Fibroblast of upper back skin (primary cell): ENCODE measurements at places on chromosomes 2 and 18.
A peak's percentile ranks its signal among the peaks of the same experiment; 100 is the strongest.

- DNase-seq = no peak
Observed at GRCh38 chr18:28716338-28716737, 539.4 kb upstream of the CDH2 start.

DNA sequence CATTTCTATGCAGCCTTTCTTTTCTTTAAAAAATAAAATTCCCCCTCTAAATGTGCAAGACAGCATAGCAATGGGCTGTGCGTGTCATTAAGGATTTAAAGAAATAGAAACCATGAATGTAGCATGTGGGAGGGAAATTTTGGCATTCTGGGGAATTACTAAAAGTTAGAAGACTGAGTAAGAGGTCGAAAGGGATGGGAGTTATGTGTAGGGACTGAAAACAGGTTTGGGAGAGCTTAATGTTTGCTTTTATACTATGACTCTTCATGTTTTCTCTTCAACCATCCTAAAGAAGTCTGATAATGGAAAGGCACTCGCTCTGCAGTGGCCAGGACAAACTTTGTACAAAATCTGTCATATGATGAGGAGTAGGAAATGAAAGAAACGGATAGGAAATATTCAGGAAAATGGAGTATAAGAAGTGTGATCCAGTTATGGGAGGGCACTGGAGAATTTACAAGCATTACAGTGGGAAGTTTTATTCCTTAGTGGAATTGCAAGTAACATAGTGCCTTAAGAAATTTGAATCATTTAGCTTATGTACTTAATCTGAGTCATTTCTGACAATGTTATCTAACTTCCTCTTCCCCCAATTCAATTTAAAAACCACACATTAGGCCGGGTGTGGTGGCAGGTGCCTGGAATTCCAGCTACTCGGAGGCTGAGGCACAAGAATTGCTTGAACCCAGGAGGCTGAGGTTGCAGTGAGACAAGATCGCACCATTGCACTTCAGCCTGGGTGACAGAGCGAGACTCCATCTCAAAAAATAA, 20.6 kb downstream of the TMEM87B start:
- DNase-seq = no peak

GRCh38 chr18:68666381-68666780, 48.5 kb downstream of the TMX3 start:
- no peak for DNase-seq

GRCh38 chr18:10414293-10414842, 40.1 kb upstream of the APCDD1 start:
- DNase-seq = no peak

GRCh38 chr2:74039611-74040010, 54.9 kb downstream of the TET3 start:
- DNase-seq = no peak

DNA sequence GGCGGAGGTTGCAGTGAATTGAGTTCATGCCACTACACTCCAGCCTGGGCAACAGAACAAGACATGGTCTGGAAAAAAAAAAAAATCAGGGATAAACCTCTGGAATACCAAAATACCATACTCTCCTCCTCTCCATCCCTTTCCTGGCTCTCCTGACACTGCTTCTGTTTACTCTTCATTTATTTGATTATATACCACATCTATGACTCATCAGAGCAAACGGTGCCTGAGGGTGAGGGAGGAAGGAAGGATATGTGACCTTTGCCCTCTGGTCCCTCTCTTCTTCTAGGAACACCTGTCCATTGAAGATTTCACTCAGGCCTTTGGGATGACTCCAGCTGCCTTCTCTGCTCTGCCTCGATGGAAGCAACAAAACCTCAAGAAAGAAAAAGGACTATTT, 30.0 kb downstream of the VIL1 start:
- DNase-seq = peak; percentile 2
